Gastrocnemius medialis (tissue), 4 donors: ENCODE measurements at places on chromosomes 6 and 20. TPM values are rescaled to one million over a fixed set of nuclear protein-coding genes. Genes with fewer than 3 reads are reported as not detected.
A peak's percentile ranks its signal among the peaks of the same experiment; 100 is the strongest.

Gene MYB
- 0.15 TPM for total RNA-seq

Gene TMEM170B
- total RNA-seq: 10.1 TPM

Gene TFAP2D
- not detected for total RNA-seq

DNA sequence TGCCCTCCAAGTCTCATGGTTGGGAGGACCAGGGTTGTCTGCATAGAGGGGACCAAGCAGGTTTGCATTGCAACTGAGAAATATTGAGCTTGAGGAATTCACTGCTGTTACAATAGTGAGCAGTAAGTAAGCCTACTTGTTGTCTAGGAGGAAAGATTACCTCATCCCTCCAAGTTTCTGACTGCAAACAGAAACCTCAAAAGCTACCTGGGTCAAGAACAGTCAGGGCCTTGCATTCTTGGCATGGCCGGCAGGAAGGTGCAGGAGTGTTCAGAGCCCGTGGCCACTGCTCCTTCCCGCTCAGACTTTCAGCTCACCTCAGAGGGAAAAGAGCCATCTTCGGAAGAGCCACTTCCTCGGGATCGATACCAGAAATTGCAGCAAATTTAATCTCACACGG is 46.0 kb upstream of the DOK5 start:
- DNase-seq: no peak

Gene MRAP2
- not detected for total RNA-seq

- DNase-seq: no peak
Measured at GRCh38 chr6:125111219-125111983, 42.2 kb upstream of the TPD52L1 start.

DNA sequence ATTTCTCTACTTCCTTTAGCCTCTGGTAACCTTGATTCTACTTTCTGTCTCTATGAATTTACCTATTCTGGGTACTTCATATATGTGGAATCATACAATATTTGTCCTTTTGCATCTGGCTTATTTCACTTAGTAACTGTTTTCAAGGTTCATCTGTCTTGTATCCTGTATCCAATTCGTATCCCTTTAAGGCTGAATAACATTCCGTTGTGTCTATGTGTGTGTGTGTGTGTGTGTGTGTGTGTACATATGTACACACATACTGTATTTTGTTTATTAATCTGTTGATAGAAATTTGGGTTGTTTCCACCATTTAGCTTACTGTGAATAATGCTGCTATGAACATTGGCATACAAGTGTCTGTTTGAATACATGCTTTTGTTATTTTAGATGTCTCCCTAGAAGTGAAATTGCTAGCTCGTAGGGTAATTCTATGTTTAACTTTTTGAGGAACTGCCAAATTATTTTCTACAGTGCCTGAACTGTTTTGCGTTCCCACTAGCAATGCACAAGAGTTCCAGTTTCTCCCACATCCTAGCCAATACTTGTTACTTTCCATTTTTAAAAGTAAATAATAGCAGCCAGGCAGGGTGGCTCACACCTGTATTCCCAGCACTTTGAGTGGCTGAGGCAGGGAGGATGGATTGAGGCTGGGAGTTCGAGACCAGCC is 17.7 kb downstream of the SENP6 start:
- DNase-seq: no peak

DNA sequence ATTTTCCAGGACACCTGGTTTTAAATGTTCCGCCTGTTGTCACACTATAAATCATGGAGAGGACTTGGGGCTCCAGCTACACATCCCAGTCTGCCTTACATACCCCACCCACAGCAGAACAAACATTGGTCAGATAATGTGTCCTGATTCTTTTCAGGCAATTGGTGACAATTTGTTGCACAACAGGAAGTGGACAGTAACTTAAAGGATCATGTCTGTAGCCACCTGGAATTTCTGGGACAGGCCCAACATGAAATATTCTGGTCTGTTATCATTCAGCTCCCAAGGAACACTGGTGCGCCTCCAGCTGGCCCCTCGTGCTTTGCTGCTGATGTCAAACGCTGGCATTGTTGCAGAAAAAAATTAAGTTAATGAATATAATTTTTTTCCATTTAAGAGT is 117.2 kb downstream of the SOBP start:
- no peak for DNase-seq

DNA sequence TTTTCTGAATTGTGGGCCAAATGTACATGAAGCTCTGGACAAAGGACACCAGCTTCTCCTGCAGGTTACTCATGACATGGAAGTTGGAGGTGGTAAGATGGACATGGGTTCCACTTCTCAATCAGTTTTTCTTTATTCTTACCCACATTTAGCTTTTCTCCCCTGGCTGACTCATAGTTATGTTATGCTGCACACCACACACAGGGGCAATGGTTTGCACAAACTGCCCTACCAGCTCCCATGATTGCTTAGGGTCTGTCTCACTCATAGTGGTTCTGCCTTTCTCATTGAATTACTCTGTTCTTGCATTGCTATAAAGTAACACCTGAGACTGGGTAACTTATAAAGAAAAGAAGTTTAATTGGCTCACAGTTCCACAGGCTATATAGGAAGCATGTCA is 4.5 kb upstream of the CD109 start:
- DNase-seq: no peak

DNA sequence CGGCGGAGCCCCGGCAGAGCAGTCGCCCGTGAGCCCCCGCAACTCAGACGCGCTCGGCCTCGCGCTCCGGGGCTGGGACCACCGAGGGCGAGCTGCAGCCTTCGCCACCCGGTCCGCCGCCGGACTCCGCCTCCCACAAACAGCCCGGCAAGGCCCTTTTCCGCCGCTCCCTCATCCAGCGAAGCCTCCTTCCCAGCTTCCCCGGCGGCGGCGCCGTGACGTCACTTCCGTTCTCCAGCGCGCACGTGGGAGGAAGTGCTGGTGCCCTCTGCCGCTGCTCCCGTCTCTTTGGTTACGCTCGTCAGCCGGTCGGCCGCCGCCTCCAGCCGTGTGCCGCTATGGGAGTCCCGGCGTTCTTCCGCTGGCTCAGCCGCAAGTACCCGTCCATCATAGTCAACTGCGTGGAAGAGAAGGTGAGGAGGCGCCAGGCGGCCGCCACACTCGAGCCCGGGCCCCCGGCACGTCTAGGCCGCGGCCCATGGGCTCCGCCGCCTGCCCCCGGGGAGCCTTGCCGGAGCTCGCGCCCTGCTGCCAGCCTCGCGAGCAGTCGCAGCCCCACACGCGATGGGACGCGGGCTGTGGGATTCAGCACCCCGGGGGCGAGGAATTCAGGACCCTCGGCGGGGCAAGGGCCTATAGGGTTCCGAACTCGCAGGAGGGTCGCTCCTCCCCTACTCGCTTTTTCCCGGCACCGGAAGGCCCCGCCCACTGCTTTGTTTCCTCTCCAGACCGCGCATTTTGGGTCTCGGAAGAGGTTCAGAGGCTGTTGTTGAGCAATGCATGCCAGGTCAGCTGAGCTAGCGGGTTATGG is at the start of gene XRN2:
Gene XRN2, plus strand, starts transcription at position 271 of the 811 bp plus-strand sequence. Its CDS starts 68 bp downstream, at position 339.
- DNase-seq: peak; percentile 91

Gene FAM217A
- not detected for total RNA-seq

Gene EYS
- not detected for total RNA-seq

Gene RNF8
- total RNA-seq: 11.8 TPM

DNA sequence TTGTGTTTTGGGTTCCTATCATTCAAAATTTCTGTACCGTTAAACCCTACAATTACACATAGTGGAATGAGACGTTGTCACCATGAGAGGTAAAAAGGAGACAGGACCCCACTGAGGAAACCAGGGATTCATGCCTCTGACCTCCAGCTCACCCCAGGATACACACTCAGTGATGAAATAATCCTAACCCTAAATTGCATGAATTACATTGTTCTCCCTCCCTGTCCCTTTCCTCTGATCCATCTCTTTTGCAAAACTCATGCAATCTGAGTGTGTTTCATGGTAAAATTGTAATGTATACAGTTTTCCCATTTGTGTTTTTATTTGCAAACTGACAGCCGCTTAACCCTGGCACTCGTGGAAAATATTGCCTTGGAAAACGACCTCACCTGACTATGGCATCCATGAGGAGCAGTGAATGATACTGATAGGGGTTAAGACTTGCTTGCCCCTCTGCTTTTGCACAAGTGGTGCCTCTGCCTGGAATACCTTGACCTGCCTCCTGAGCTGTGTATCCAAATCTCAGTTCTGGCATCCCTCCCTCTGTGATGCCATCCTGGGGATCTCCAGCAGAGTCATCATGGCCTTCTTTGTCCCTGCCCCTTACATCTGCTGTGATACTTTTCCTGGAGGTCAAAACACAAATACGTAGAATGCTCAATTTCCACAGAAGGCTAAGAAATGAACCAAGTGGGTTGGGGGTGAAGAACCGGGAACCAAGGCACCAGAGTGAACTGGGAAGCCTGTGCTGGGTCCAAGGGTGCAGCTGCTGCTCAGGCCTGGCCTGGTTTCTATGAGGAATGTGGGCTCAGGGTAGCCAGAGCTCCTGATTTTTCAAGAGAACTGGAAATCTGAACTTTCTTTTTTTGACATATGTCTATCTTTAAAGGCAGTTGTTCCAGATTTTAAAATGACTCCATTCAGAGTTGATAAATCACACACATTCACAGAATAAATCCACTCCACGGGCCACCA is 211.6 kb upstream of the ZNF217 start:
- DNase-seq: no peak

GRCh38 chr6:170345662-170346061 is 39.1 kb downstream of the FAM120B start:
- no peak for DNase-seq

- DNase-seq: no peak
Measured at GRCh38 chr6:126907312-126907711, 211.2 kb upstream of the RSPO3 start.

Gene C20orf202
- 0.24 TPM for total RNA-seq

GRCh38 chr6:154298297-154298696 is 58.3 kb downstream of the IPCEF1 start:
- no peak for DNase-seq

- DNase-seq: peak; percentile 75
Measured at GRCh38 chr20:38156888-38157634, 8.0 kb downstream of the TGM2 start.

DNA sequence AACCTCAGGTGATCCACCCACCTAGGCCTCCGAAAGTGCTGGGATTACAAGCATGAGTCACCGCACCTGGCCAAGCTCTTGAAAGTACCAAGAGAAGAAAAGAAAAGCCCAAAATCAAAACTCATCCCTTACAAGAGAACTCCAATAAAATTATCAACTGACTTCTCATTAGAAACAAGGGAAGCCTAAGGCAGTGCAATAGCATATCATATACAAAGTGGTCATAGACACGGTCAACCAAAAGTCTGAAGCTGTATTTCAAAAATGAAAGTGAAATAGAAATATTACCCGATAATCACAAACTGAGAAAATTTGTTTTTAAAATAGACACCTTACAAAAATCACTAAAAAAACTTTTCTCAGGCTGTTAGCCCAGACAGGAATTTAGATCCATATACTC is 1321.1 kb upstream of the GJE1 start:
- no peak for DNase-seq

- DNase-seq: no peak
Measured at GRCh38 chr20:49426395-49426794, 56.1 kb downstream of the KCNB1 start.

Gene BTBD9
- 6.9 TPM for total RNA-seq

DNA sequence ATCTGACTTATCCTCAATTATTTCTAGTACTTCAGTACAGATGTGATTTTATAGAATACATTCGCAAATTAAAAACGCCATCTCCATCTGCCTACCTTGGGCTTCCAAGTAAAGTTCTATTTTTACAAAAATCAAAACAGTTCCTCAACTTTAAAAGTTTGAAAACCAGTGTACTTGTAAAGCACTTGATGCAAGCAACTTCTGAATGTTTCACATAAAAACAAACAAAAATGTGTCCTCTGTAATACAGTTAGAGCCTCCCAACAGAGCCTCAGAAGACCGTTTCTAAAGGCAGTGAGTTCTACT is 384 bp upstream of the MANEA start:
- no peak for DNase-seq

DNA sequence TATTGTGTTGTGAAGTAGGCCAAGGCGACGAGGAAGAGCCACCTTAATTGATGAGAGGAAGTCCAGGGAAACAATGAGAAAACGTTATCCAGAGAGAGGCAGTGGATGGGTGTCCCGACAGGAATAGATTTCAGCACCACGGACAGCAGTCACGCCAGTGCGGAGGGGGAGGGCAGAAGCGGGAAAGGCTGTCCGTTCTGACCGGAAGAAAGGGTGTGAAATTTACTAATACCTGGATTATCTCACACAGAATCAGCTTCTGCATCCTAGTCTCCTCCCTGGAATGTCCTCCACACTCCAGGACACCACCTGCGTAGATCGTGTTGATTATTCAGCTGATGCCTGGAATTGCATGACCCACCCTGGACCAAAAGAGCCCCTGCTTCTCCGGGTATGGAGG is 7.4 kb upstream of the BPIFA3 start:
- no peak for DNase-seq

GRCh38 chr6:83193747-83194566 is 800 bp downstream of the RWDD2A start:
- peak; percentile 10 for DNase-seq

GRCh38 chr20:37316116-37316774 is 26.8 kb downstream of the MANBAL start:
- DNase-seq: no peak

DNA sequence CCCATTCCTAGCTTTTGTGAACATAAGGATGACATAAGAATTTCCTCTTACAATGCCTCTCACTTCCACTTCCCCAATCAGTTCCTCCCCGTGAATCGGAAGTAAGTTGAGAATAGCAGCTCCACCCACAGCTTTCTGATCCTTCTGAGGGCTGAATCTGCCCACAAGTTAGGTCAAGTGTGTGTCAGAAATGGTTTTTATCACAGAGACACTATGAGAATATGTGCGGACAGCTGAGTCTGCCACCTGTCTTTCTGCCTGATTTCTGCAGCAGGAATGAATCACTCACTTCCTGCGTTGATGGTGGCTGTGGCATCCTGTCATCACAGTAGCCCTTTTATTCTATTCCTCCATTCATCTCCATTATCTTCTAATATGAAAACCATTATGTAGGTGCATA is 70.2 kb downstream of the RIN2 start:
- no peak for DNase-seq

DNA sequence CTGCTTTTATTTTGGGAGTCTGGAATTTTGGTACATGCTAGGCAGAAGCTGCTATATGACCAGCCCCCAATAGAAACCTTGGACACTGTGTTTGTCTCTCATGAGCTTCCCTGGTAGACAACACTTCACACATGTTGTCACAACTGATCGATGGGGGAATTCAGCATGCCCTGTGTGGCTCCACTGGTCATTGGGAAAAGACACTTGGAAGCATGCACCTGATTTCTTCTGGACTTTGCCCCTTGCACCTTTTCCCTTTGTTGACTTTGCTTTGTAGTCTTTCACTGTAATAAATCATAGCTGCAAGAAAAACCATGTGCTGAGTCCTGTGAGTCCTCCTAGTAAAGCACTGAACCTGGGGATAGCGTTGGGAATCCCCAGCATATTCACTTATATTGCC is 7.9 kb upstream of the WFDC10A start:
- DNase-seq: no peak

- DNase-seq: no peak
Measured at GRCh38 chr6:36126553-36127458, 3.5 kb upstream of the MAPK13 start.
